ENCODE measurements at places on chromosomes 1 and 21.

GRCh38 chr1:206066479-206067171 lies 13.7 kb downstream of the RHEX start:
- DNase-seq: no peak

DNA sequence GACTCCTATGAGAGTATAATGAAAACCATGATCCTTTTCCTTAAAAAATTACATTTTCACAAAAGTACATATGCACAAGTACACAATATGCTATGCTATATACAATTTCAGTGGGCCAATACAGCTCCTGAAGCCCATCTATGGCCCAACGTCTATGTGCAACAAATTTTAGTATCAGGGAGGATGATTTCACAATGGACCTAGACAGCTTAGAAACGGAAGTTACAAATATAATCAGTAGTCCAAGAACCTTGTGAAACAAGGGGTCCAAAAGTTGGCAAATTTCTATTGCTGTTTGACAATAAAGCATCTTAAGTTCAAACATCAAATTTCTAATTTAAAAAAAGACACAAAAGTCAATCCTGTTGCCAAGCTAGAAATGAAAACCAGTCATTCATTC lies 87.0 kb downstream of the DPYD start:
- DNase-seq: no peak

GRCh38 chr21:31725202-31725839 lies 6.6 kb downstream of the SCAF4 start:
- DNase-seq: no peak

DNA sequence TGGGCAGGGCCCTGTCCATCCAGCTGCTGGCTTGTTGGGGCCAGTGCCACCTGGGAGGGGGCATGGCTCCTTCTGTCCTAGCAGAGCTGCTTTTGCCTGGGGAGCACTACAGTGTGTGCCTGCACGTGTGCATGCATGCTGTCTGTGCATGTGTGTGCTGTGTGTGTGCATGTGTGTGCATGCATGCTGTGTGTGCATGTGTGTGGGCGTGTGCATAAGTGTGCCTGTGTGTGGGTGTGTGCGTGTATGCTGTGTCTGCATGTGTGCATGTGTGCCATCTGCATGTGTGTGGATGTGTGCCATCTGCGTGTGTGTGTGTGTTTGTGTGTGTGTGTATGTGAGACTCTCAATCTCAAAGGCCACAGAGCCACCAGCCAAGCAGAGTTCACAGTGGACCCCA lies 8.3 kb upstream of the PRKCZ start:
- no peak for DNase-seq

DNA sequence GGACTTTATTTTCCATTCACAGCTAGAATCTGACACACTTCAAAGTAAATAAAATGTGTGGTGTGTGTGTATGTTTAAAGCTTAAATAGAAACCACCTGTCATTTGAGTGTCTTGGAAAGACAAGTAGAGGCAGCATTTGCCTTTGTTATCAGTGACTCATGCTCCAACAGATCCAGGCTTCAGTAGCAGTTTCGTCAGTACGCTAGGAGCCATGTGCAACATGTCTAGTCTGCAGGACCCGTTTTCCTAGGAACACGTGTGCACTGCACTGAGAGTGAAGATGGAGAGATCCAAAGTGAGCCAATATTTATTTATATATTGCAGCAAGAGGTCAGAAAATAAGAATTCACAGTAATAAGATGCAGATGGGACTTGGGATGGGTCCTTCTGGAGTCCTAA lies 41.8 kb downstream of the SGIP1 start:
- DNase-seq: no peak

GRCh38 chr1:233587196-233587595 lies 26.7 kb upstream of the KCNK1 start:
- DNase-seq: no peak

GRCh38 chr1:205927247-205927646 lies 16.0 kb downstream of the SLC26A9 start:
- no peak for DNase-seq

DNA sequence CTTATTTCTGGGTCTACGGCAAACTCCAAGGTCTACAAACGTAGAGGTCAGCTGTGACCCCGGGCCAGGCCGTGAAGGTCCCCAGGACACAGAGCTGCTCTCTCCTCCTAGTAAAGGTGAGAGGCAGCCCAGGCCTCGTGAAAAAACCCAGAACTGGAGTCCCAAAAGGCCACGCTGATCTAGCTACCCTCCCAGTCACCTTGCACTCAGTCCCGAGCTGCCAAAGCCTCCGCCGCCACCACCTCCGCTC lies 125 bp downstream of the ATP5PF start:
- peak; percentile 4 for DNase-seq

- no peak for DNase-seq
Observed at GRCh38 chr1:22508991-22509390, 54.3 kb upstream of the EPHA8 start.

GRCh38 chr1:169899519-169900217 lies 6.0 kb upstream of the SCYL3 start:
- no peak for DNase-seq

DNA sequence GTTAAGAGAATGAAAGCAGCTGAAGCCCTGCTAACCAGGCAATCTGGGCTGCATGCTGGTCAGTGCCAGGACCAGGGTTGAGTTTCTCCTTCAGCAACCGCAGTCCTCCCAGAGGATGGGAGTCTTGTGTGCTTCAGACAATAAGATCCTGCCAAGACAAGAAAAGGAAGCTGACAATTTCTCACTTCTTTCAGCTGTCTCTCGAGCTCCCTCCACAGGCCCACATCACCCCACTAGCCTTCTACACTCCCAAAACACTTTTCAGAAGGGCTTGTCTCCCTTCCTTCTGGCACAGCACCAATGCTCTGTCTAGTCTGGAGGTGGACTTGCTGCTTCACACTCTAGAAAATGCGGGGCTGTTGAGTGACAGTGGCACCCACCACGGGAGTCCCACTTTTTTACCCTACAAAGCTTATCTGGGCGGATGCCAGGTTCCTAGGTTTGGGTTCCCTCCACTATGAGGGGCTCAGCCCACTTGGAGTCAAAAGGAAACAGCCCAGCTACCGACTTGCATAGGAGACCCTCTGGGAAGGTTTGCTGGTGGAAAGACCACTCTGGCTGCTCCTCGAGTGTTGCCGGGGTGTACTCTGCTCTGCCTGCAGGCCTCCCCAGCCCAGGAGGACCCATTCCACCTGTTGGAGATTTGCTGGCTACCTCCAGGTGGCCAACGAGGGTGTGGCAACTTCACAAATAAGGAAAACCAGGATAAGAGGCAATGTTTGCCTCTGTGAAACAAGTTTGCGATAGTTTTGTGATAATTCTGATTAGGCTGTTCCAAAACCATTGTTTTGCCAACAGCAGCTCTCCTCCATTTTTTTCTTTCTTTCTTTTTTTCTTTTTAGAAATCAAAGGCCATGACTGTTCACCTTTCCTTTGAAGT lies 68.9 kb downstream of the TENT5C start:
- DNase-seq: peak; percentile 46

DNA sequence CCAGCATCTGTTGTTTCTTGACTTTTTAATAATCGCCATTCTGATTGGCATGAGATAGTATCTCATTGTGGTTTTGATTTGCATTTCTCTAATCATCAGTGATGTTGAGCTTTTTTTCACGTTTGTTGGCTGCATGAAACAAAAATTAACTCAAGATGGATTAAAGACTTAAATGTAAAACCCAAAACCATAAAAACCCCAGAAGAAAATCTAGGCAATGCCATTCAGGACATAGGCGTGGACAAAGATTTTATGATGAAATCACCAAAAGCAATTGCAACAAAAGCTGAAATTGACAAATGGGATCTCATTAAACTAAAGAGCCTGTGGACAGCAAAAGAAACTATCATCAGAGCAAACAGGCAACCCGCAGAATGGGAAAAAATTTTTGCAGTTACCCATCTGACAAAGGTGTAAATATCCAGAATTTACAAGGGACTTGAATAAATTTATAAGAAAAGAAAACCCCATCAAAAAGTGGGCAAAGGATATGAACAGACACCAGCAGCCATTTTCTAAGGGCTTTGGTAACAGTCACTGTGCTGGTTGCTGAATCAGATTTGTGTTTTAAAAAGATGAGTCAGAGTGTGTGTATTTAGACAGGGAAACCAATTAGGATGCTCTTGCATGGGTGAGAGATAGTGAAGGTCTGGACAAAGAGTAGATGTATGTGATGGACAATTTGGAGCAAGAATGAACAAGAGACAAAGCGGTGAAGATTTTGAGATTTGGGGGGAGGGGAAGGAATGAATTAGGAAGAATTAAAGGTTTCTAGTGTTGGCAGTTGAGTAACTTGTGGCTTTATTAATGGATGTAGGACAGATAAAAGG lies 110.7 kb downstream of the RYR2 start:
- DNase-seq: no peak

DNA sequence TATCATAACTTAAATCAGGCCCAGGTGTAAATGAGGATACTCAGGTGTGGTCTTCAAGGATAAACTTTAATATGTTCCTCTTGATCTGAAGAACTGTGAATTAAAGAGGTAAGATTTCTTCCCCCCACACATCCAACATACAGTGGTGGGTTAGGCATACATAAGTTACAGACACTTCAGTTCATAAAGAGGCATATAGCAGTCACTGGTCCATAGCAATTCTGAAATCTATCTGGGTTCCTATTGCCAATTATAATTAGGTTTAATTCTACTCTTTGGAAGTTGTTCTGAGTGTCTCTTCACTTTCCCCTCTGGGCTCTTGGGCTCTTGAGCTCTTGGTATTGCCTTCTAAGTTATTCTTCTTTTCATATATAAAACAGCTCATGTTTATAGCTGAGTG lies 32.5 kb upstream of the TSPAN2 start:
- no peak for DNase-seq

GRCh38 chr1:43068911-43069310 lies 103.2 kb downstream of the EBNA1BP2 start:
- DNase-seq: no peak

GRCh38 chr1:156080241-156080862 lies 1.9 kb downstream of the MEX3A start:
- DNase-seq: no peak

DNA sequence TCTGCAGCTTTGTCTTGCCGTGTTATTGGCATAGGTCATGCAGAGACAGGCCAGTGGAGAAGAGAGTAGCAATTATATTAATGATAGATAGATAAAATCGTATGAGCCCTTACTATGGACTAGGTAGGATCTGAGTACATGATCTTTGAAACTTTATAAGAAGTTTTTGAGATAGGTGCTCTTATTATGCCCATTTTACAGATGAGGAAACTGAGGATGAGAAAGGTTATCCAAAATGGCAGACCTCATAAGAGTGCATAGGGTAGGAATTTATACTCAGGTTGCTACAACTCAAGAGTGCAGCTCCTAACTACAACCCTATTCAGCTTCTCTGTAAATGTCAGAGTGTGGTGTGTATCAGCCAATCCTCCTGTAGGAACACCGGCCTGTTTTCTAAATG lies 89.6 kb downstream of the SLC35F3 start:
- DNase-seq: no peak

DNA sequence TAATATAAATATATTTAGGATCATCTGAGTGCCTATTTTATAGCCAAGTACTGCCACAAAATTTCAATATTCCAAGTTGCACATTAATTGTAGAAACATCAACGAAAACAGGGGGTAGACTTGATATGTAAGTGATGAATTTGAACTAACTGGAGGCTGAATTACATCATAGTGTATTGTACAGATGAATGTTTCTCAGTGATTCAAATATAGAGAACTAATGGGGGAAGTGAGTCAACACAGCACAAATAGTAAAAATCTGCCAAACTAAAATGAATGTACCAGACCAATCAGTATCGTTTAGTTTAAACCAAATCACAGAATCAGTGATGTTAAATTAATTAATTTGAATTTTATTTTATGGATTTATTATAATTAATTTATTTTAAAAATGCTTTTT lies 42.8 kb downstream of the RTCA start:
- no peak for DNase-seq

GRCh38 chr1:175839779-175840669 lies 96.6 kb upstream of the TNR start:
- DNase-seq: no peak

GRCh38 chr1:169348383-169349036 lies 19.1 kb downstream of the NME7 start:
- no peak for DNase-seq

GRCh38 chr1:6517435-6517851 lies 26.0 kb upstream of the PLEKHG5 start:
- no peak for DNase-seq

DNA sequence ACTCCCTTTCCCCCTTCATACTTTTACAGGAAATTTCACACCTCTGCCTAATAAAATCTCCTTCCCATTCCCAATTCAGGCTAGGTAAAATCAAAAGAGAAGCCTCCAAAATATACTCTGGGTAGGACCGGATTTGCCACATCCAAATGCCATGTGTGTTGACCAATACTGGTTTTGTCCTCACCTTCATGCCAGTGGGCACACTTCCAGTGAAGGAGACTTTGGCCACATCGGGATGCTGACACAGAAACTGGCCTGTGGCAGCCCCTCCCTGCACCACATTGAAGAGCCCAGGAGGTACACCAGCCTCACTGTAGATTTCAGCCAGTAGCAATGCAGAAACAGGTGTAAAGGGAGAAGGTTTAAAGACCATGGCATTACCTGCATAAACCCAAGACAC lies 18.1 kb downstream of the ALDH9A1 start:
- DNase-seq: no peak

DNA sequence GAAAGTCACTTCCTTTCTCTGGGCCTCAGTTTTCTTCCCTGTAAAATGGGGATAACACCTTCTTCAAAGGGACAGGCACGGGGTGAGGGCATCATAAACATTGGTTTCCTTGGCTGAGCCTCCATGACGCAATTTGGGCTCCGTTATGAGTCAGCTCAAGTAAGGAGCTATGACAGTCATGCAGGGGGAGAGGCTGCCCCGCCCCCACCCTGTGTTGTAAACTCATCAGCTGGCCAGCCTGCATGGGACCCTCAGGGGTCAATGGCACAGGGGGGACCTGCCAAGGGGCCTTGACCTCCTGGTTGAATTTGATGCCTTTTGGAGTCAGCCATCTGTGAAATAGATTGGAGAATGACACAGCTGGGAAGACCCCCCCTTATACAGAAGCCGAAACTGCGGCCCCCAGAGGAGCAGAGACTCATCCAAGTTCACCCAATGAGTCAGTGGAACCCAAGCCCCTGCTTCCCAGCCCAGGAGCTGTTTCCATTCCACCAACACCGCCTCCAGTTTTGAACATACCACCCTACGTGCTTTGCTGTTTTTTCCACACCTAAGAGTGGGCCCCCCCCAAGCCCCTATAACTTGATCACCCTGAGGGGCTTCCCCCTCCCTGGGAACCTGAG lies 36.8 kb upstream of the RUNX3 start:
- DNase-seq: peak; percentile 54

- no peak for DNase-seq
Observed at GRCh38 chr1:59516881-59517280, 220.0 kb downstream of the FGGY start.

DNA sequence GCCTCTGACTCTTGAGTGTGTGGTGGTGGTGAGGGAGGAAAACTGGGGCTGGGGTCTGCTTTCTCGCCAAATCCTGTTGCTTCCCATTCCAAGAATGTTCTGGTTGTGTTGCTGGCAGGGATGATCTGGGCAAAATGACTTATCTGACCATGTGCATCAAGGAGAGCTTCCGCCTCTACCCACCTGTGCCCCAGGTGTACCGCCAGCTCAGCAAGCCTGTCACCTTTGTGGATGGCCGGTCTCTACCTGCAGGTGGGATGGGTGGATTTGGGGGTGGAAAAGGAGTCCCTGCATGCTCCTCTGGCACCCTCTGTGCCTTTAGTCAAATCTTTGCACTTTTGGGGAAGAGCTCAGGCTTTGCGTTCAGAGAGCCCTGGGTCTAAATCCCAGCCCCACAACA lies 18.1 kb downstream of the CYP4B1 start:
- no peak for DNase-seq

- DNase-seq: no peak
Observed at GRCh38 chr1:179121159-179121938, 39.5 kb downstream of the TOR3A start.
